ENCODE measurements at places on chromosomes 12 and 14. TPM values are rescaled to one million over a fixed set of nuclear protein-coding genes. Genes with fewer than 3 reads are reported as not detected.

LRTM2 gene
- total RNA-seq, result not detected

GZMB gene
- not detected for total RNA-seq

CIDEB gene
- 2.2 TPM for total RNA-seq

CTSG gene
- total RNA-seq, result not detected

RGS6 gene
- total RNA-seq, result not detected

WNT5B gene
- total RNA-seq, result 8.7 TPM

NRIP2 gene
- total RNA-seq, result not detected

CCDC196 gene
- not detected for total RNA-seq

SYNE2 gene
- 58.4 TPM for total RNA-seq

KCNC2 gene
- not detected for total RNA-seq

ZFHX2 gene
- total RNA-seq, result 0.21 TPM

P2RX7 gene
- 0.05 TPM for total RNA-seq

TPPP2 gene
- total RNA-seq, result not detected

PMEL gene
- 1.9 TPM for total RNA-seq

DNAJC22 gene
- total RNA-seq, result 0.35 TPM

TAS2R42 gene
- total RNA-seq, result not detected

BICD1 gene
- 5.9 TPM for total RNA-seq
